ENCODE measurements at places on chromosomes 3 and 15.

- no peak for DNase-seq
Observed at GRCh38 chr3:169790687-169791429, 17.7 kb downstream of the MYNN start.

DNA sequence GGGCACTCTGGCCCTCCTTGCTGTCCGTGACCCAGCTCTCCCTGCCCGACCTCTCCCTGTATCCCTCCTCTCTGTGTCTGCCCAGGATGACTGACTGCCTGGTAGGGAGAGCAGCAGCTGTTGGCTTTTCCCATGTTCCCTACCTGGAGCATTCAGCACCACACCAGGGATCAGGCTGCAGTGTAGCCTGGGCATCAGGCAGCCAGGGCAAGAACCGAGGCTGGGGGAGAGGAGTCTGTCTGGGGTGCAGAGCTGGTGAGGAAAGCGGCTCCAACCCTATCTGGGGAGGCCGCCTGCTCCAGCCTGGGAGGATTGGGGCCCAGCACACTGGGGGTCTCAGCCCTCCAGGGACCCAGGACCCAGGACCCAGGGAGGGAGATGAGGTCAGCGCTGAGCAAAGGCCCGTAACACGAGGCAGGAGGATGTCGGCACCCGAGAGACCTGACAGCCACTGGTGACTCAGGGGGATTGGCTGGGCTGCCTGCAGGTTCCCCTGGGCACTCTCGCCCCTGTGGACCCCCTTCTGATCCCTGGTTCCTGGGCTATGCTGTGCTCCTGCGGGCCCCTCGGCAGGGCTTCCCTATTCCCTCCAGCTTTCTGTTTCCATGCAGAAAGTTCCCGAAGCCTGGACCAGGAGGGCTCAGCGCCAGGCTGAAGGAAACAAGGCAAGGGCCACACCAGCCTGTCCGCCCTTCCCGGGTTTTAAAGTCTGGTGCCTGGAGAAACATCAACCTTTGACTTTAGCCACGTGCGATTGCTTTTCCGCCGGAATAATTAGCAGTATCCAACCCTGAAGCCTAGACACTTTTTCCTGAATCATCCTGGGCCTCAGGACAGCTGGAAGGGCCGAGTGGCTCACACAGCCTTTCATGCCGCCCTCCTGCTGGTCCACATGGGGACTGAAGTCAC lies 128.2 kb upstream of the MEF2A start:
- peak; percentile 3 for DNase-seq

- DNase-seq, result no peak
Observed at GRCh38 chr15:43330780-43331087, 361 bp upstream of the LCMT2 start.

DNA sequence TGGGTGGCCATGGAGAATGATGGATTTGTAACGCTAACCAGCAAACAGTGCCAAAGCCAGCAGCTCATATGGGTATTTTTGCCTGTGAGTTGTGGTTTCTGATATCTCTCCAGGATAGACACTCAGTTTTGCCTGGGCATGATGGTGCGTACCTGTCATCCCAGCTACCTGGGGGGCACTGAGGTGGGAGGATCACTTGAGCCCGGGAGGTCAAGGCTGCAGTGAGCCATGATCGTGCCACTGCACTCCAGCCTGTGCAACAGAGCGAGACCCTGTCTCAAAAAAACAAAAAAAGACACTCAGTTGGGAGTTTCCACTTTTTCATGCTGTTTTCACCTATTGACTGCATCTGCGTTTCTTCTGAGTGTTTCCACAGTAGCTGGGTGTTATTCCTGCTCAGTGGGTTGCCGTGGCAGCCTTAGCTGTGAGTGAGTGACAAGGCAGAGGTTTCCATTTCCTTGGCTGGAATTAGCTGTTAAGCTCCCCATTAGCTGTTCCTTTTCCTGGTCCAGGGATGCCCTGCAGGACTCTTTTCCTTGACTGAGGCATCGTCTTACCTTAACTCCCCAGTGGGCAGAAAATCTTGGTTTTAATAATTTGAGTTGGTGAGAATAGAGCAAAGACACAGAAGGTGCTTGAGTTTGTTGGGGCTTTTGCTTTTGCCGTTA lies 14.2 kb upstream of the RPP14 start:
- DNase-seq, result no peak

- no peak for DNase-seq
Observed at GRCh38 chr15:68367226-68367625, 64.7 kb downstream of the ITGA11 start.

DNA sequence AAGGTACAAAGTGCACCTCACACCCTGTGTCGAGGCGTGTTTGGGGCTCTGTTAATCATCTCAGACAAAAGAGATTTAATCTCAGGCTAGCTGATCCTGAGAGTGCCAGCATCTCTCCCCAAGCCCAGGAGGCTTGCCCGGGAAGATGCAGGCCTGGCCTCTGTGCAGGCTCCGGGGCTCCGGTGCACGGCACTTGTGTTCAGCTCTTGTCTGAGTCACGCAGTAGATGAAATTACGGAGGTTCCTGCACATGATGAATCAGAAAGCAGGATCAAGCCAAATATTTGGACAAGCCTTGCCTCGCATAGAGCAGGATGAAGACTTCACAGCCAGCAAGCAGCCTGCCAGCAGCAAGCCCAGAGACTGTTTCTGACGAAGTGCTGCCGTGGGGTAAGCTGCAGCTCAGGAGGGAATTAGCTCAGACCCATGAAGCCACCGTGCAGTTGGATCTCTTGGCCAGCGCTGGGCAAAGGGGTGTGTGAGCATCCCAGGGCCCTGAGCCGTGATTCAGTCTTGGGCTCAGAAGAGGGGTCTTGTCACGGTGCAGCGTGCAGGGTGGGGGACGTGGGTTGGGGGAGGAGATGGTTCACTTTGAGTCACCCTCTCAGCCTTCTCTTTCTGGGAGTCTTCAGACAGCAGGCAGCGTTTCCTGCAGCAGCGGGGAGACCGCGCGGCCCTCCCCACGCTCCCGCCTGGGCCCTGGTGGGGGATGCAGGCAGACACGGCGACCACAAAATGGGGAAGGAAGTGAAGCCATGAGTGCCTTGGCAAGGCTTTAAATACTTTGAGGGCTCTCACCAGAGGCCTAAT lies 89.2 kb upstream of the MEF2A start:
- no peak for DNase-seq

DNA sequence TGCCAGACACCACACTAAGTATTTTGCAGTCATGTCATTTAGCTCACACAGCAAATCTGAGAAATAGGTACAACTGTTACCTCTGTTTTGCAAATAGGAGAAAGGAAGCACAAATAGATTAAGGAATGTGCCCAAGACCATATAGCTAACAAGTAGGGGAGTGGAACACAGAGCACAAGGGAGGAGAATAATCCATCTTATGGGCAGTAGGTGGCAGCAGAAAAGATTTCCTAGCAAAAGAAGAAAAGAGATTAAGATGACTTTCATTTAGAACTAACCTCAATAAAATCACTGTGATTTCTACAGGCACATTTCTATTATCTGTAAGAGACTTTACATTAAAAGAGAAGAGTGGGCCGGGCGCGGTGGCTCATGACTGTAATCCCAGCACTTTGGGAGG lies 49.1 kb downstream of the NR1I2 start:
- no peak for DNase-seq

DNA sequence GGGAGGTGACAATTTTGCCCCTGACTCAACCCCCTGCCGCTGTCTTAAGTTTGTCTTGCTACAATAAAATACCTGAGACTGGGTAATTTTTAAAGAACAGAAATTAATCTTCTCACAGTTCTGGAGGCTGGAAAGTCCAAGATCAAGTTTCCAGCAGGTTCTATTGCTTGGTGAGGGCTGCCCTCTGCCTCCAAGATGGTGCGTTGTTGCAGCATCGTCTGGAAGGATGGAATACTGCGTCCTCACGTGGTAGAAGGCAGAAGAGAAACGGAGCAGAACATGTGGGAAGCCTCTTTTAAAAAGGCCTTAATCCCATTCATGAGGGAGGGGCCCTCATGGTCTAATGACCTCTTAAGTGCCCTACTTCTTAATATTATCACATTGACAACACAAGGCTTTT lies 87.3 kb upstream of the SNTN start:
- DNase-seq, result no peak

GRCh38 chr3:60263191-60263590 lies 988.1 kb downstream of the FHIT start:
- no peak for DNase-seq

DNA sequence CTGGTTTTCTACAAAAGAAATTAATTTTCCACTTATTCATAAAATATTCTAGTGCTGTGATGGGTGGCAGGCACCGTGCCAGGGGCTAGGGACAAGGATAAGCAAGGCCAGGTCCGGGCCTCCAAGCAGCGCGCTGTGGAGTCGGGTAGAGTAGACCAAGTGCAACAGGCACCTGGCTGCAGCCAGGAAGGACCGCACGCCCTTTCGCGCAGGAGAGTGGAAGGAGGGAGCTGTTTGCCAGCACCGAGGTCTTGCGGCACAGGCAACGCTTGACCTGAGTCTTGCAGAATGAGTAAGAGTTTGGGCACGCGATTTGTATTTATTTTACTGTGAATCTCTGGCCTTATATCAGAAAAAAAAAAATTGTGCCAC lies at the start of gene CASR:
TSS of gene CASR (plus strand) at position 148 of the 372 bp plus-strand sequence. CDS start 70,522 bp downstream, outside the sequence.
- DNase-seq, result peak; percentile 7

- no peak for DNase-seq
Observed at GRCh38 chr3:25911525-25912295, 121.8 kb downstream of the OXSM start.

- DNase-seq, result no peak
Observed at GRCh38 chr3:150345021-150345538, 63.0 kb upstream of the TSC22D2 start.

DNA sequence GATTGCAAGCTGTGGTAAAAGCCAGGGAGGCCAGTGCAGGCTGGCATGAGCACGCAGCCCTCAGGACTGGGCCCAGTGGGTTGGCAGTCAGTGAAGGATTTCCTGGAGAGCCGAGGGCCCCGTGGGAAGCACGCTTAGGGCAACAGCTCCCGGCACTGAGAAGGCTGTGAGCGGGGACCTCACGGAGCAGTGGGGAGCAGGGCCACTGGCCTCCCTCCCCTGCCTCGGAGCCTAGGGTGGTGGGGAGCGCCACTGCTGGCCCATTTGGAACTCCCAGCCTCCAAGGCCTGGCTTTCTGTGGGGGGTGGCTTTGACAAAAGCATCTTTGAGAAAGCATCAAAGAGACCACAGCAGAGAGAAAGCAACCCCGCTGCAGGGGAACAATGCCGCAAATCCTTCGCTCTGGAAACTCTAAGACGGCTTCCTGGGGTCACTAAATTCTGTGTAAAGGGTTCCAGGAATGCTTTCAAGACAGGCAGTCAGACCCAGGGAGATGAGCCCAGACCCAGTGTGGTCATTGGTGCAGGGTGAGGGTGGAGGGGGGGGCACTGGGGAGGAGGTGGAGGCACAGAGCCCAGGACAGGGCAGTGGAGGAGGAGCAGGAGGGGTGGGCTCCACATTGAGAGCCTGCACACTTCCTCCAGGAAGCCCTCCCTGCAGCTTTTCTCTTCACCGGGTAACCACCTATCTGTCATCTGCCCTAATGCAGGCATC lies 9.5 kb upstream of the APBA2 start:
- DNase-seq, result no peak

- no peak for DNase-seq
Observed at GRCh38 chr15:82945326-82945725, 7.2 kb downstream of the HOMER2 start.

- DNase-seq, result no peak
Observed at GRCh38 chr3:72574144-72574543, 274.1 kb downstream of the SHQ1 start.

DNA sequence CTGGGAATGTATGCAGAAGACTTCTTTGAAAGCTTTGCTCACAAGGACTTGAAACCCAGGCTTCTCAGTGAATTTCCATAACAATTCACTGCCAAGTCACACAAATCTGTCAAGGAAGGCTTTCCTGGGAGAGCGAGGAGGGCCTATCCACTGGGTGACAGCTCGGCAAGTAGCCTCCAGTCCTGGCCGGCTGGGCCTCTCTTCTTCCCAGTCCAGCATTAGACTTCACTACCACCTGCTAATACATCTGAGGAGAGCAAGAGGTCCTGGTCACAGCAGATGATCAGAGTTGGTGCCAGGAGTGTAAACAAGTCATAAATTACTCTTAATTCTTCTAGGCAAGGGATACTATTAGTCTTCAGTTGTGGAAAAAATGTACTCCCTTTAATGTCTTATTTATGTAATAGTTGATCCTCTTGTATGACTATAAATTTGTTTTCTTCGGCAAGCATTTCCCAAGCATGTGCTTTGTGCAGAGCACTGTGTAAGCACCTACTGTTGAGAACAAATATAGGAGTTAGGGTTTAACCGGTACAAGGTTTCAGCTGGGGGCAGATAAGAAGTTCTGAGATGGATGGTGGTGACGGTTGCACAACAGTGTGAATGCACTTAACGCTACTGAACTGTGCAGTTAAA lies 162.9 kb downstream of the VGLL4 start:
- no peak for DNase-seq

DNA sequence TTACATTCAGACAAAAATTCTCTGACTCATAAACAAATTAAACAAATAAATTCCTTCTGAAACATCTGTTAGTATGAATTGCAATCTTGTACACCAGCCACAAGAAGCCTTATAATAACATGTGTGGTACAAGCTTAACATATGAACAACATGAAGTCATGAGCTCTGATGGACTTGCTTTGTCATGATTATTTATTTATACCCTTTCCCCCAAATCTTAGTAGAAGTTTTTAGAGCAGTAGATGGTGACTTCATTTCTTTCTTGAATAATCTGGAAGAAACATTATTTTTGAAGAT lies 633.4 kb downstream of the EPHA3 start:
- DNase-seq, result no peak

DNA sequence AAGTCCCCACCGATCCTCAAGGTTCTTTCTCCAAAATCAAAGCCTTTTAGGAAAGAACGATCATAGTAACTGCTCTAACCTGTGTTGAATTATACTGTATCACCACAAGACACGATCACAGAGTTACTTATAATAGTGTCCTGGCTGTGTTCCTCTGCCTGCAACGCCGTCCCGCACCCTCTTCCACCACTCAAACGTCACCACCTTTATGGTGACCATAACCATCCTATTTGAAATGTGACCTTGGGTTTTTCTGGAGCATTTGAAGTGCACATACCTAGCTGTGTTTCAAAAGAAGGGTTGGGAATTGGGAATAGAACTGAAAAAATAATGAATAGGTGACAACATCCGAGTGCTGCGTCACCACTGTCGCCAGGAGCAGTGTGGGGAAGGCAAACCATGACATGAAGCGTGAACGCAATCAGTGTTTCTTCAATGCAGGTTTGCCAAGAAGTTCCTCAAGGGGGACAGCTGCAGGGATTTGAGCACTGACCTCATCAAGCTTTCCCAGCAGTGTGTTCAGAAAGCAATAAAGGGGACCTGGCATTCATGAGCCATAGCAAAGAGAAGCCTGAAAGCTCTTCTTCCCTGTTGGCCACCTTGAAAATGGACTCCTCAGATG lies 769 bp upstream of the SELENOS start:
- DNase-seq, result no peak

DNA sequence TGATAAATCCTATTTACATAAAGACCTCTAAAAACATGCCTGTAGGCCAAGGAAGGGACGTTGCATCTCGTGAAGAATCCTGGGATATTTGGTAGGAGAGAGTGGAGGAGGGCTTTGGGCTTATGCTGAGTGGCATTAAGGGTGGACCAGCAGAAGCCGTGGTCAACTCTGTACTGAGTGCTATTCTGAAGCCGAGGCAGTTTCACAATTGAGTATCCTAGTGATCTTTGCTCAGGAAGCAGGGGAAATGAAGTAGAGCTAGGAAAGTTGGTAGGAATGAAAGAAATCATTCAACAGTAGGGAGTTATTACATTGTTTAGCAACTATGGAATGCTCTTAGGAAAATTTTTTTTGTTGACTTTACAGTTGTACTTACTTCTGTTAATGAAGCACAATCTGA lies 24.2 kb downstream of the MCTP2 start:
- DNase-seq, result no peak

GRCh38 chr3:110744723-110745122 lies 326.9 kb upstream of the NECTIN3 start:
- no peak for DNase-seq

GRCh38 chr3:9068051-9068450 lies 104.8 kb upstream of the RAD18 start:
- no peak for DNase-seq

Measured in activated CD4-positive, alpha-beta T cell treated with anti-CD3 and anti-CD28 coated beads, Interleukin-2, amount 50 U/mL, for 48 hours (primary cell).